ENCODE measurements at places on chromosomes 3 and 15.

DNA sequence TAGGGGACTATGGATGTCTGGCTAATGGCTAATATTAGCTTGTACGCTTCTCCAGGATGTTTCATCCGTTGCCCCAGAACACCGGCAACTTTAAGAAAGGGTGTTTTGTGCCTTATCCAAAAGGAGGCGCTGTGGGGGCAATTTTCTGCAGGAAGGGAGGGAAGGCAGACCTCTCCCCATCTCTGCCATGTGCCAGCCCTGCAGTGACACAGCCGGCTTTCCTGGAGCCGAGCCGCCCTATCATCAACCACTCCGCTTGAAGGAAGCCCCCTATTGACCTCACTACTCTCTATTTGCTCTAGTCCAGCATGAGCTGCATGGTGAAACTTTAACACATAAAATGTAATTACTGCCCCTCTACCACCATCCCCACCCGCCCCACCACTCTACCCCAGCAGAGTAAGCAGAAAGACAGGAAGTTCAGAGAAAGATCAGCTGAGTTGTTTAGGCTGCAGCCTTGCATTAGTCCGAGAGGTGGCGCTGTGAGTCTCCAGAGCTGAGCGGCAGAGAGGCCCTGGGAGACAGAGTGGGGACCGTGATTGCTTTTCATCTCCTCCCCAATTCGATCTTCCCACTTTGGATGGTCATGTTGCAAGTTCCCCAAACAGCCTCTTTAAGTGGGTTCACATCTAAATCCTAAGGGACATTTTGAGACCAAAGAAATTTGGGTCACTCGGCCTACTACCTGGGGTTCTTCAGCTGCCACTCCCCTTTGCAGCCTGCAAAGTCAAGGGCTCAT lies 24.5 kb upstream of the RAD18 start:
- no peak for DNase-seq

GRCh38 chr3:155097009-155097349 lies 16.9 kb downstream of the MME start:
- no peak for DNase-seq

- DNase-seq, result no peak
Observed at GRCh38 chr3:190260301-190260700, 61.9 kb downstream of the CLDN1 start.

DNA sequence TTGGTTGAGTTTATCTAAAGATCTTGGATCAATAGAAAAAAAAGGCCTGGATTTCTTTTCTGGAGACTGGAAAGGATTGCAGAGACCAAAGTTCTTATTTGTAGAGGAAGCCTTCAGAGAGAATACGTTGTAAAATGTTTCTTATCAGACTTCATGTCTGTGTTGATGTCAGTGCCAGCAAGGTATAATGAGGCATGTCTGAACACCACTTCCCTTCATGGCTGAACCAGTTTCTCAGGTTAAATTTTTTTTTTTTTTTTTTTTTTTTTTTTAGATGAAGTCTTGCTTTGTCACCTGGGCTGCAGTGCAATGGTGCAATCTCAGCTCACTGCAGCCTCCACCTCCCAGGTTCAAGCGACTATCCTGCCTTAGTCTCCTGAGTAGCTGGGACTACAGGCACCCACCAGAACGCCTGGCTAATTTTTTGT lies 17.8 kb upstream of the ZNF774 start:
- DNase-seq, result no peak

DNA sequence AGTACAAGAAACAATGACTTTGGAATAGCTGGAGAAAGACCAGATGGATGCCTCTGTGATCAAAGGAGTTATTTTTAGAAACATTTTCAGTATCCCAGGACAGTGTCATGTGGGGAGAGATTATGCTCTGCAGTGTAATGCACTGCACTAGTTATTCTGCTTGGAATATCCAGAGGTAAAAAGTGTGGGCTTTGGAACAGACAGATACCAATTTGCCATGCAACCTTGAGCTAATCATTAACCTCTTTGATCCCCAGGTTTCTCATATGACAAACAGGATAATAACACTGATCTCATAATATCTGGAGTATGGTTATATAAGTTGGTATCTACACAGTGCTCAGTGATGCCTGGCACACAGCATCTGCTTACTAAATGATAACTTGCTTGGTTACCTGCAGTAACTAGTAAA lies 12.2 kb upstream of the SLC7A14 start:
- no peak for DNase-seq

DNA sequence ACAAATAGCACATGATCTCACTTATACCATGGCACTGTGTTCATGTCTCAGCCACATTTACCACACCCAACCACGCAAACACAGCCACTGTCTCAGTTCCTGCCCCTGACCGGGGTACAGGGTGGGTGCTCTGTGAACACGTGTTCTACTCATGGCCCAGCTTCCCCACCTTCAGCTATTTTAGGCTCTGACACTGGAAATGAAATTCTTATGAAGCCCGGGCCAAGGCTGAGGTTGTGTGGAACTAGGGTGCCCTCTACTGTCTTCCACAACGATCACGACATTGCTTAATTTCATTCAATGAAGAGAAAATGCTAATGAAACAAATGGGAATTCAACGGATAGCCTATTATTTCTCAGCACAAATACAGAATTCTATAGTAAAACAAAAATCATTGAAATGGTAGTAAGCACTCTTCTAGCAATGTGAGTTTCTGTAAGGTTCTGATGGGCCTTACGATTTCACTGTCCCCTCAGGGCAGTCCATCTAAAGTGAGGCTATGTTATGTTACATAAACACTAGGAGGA lies 2.1 kb upstream of the GABRA5 start:
- no peak for DNase-seq

GRCh38 chr3:172467170-172467824 lies 19.0 kb upstream of the GHSR start:
- DNase-seq, result no peak

- no peak for DNase-seq
Observed at GRCh38 chr3:174035328-174035886, 637.9 kb downstream of the NLGN1 start.

GRCh38 chr3:158642474-158643210 lies 1.7 kb upstream of the GFM1 start:
- no peak for DNase-seq

Data from stimulated activated CD4-positive, alpha-beta T cell treated with anti-CD3 and anti-CD28 coated beads, Interleukin-1b, Interleukin-23, amount 100 ng/mL, for 1 hour (primary cell).